Common myeloid progenitor, CD34-positive (primary cell): ENCODE measurements at places on chromosomes 13 and 19.

GRCh38 chr19:19145684-19146608, 7.7 kb upstream of the TMEM161A start:
- peak; percentile 59 for DNase-seq

DNA sequence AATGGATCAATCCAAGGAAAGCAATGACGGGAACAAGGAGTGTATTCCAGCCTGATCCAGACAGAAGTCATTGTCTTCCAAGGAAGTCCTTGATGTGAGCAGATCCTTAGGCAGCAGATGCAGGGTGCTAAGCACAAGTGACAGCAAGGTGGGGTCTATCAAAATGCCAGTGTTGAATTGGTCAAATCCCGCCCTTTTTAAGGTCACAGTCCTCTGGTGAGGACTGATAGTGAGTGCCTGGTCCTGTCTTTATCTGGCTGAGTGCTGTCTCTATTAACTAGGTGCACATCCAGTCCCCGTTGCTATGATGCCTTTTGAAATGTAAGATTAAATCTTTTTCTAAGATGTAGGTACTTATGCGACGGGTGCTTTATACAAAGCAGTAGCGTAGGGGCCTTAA, 1.3 kb upstream of the LAMP1 start:
- no peak for DNase-seq

DNA sequence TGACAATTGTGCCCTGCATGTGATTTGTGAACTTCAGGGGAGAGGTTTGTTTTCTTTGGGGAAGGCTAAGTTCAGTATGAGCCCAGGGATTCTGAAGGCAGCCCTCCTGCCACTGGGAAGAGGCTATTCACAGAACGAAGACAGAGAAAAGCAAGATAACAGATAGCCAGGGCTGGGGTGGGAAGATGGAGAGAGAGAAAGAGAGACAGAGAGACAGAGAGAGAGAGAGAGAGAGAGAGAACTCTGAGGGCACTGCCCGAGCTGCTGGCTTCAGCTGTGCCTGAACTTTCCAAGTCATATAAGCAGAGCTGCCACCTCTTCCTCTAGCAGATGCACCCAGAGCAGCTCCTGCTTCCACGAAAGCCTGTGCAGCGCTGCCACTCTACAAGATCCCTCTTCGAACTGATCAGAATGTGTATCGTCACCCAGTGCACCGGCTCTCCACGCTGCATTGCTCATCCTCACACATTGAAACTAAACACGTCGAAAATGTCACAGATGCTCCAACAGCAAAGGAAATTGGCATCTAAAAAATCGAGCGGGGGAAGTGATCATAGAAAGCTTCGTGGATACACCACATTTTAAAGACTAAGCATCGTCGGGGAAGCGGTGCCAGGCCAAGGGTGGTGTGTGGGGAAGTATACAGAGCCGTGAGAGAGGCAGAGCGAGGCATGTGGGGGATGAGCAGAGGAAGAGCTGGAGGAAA, 81.8 kb upstream of the SIAH3 start:
- DNase-seq, result no peak

DNA sequence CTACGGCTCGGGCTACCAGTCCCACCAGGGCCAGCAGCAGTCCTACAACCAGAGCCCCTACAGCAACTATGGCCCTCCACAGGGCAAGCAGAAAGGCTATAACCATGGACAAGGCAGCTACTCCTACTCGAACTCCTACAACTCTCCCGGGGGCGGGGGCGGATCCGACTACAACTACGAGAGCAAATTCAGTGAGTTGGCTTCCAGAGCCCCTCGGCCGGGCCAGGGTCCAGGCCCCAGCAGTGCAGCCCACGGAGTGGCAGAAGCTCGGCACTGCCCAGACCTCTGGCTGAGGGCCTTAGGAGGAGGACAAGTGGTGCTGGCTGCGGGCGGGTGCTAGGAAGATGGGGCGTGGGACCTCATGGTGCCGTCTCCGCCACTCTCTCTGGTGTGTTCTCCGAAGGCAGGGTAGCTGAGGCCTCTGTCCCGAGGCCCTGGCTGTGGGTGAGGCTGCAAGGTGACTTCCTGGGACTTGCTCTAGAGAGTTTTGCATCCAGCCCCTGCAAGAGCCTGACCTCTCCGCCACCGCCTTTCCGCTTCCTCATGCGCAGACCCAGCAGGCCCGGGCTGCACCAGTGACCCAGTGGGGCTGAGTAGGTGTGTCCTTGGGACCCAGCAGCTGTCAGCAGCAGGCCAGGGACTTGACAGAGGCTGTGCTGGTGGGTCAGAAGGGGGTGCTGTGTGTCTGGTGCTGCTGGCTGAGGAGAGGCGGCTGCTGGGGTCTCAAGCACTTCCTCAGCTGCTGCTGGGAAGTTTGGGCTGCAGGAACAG, 13.5 kb upstream of the QTRT1 start:
- no peak for DNase-seq

- DNase-seq, result no peak
Observed at GRCh38 chr19:51183629-51184028, 41.3 kb upstream of the CD33 start.

GRCh38 chr19:40054632-40055031, 1.4 kb downstream of the ZNF780B start:
- no peak for DNase-seq

GRCh38 chr19:371501-372168, 27.0 kb upstream of the MIER2 start:
- peak; percentile 49 for DNase-seq
